ENCODE measurements at places on chromosomes 11 and 22.

DNA sequence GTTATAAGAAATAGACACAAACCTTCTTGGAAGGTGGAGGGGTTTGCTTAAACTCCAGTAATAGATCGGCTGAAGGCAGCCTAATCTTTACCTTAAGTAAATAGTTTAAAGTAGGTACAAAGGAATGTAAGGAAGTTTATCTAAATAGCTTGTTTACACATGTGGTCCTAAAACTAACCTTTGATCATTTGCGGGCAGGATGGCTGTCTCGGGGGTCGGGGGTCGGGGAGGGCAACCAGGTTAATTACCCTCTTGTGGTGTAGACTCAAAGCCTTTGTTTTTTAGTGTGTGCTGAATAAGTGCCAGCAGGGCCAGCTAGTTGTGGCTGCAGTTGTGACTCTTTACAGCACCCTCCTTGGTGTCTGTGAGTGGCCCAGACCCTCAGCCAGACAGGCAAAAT lies 256.9 kb upstream of the SESN3 start:
- DNase-seq = no peak

DNA sequence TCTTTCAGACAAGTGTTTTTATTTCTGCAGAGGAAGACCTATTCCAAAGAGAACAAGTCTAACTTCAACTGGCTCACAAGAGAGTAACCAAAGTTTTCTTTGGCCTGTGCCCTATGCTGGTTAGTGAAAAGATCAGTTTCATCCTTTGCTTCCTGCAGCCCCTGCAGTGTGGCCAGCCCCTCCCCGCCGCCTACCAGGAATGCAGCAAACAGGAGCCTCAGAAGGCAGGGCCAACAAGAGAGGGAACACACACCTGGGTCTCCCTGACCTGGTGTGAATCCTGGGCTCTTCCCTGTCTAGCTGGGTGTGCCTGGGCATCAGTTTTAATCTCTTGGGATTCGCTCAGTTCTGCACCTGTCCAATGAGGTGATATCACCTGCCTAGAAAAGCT lies 21.5 kb upstream of the SCARF2 start:
- no peak for DNase-seq

DNA sequence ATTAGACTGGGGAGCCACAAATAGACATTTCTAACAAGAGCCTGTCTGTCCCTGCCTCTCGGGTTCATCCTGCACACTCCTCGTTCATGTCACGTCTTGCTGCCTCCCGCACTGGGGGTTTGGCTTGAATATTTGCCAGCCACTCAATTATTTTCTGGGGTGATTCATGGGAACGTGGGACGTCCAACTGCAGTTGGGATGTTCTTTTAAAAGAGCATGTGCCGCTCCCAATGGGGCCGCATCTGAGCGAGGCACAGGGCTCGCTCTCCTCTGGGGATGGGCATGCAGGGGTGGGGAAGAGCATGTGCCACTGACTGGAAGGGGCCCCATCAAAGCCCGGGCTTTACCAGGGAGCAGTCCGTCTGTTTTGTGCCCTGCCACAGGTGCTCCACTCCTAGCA lies 43.4 kb downstream of the PARVG start:
- DNase-seq = no peak

DNA sequence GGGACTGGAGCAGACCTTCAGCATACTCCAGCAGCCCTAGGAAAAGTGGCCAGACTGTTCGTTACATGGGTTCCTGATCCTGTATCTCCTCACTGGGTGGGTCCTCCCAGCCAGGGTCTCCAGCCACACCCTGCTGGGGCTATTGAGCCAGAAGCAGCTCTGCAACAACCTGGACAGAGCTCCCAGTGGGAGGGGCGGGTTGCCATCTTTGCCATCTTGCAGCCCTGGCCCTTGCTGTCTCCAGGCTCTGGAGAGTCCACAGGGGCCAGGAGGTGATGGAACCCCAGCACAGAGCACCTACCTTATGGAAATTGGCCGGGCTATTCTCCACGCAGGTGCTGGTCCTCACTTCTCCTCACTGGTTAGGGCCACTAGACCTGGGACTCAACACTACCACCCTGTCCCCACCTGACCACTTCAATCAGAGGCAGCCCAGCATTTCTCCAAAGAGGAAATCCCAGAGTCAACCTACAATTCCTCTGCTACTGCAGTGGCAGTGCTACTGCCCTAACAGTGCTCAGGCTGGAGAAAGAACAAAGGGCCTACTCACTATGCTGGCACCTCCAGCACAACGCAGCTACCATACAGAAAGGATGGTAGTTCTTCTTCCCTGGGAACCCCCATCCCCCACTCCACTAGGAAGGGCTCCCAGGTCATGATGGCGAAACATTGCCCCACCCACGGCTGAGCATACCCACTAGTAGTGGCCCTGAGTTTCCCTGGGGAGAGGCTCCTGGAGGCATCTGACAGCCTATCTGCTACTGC lies 290.2 kb upstream of the NCAM1 start:
- DNase-seq = no peak

GRCh38 chr11:130403271-130403804 lies 25.1 kb downstream of the ADAMTS8 start:
- DNase-seq = peak; percentile 86

DNA sequence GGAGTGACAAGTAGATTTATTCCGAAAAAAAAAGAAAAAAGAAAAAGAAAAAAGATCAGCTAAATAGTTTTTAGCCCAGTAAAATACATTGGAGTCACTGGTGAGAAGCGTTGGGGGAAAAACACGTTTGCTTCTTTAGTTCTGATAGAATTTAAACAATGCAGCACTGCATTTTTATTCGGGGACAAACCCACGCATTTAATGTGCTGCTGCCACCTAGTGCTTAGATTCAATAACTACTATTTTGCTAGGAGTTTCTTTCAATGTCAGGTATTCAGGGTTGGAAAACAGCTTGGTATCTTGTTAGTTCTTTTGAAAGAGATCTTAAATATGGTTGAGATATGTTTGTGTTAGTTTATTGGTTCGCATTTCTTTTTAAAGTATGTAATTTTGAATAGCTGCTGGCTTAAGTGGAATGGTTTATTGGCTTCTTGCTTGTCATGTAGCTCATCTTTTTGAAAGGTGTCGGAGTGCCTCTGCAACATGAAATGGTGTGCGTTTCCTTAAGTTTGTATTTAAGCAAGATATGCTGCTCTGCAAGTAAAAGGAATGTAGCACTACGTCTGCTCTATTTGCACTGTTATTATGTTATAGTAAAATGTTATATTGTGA lies 41.9 kb downstream of the SVIP start:
- peak; percentile 13 for DNase-seq

GRCh38 chr22:44702479-44703198 lies 635 bp downstream of the PRR5 start:
- DNase-seq = no peak

DNA sequence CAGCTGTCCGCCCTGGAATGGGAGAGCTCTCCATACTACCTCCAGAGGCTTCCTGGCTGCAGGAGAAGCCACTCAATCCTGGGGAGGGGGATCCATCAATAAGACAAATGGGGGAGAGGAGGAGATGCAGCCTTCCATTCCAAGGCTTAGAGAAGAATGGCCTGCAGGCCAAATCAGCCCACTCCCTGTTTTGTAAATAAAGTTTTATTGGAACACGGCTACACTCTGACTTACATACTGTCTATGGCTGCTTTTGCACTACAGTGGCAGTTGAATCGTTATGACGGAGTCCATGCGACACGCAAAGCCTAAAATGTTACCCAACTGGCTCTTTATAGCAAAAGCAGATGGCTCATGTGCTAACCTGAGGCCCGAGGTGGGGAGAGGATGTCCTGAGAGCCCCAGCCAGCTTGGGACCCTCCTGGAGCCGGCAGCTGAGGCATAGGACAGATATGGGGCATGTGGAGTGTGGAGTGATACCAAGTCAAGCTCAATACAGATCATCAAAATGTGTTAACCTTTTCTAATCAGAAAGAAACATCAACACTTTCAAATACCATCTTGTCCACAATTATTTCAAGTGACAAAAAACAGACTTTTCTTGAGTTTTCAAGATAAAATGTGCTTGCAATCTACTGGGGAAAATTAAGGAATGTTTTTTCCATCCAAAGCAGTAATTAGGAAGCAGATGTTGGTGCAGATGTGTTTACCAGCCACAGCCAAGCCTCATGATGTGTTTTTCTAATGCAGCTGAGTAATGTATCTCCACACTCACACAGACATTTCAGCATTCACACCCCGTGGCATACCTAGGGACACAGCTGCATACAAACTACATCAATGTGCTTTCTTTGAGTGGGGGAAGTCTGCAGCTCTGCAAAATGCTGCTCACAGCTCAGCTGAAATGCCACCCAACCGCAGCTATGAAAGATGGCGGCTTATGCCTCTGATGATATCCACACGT lies 181.6 kb downstream of the SHANK2 start:
- peak; percentile 26 for DNase-seq

DNA sequence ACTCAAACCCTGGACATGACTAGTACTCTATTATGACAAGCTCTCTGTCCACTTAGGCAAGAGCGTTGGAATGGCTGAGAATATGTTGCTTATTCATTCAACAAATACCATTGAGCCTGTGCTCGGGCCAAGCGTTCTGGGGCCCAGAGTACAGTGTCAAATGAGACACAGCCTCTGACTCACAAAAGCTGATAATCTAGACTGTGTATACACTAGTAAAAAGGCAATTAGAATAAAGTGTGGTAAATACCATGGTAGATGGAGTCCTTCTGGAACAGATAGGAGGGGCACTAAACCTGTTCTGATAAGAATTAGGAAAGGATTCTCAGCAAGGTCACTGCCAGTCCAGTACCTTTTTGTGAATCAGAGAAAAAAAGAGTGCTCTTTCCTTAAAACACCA lies 24.7 kb downstream of the KCNE3 start:
- DNase-seq = no peak

GRCh38 chr11:10414659-10415058 lies 40.4 kb upstream of the AMPD3 start:
- DNase-seq = peak; percentile 52

- no peak for DNase-seq
Observed at GRCh38 chr11:128684549-128685401, 9.1 kb upstream of the FLI1 start.

Measured in fibroblast of gingiva (primary cell).